ENCODE measurements at places on chromosomes 6 and 20. TPM values are rescaled to one million over a fixed set of nuclear protein-coding genes. Genes with fewer than 3 reads are reported as not detected.
A peak's percentile ranks its signal among the peaks of the same experiment; 100 is the strongest.

DNA sequence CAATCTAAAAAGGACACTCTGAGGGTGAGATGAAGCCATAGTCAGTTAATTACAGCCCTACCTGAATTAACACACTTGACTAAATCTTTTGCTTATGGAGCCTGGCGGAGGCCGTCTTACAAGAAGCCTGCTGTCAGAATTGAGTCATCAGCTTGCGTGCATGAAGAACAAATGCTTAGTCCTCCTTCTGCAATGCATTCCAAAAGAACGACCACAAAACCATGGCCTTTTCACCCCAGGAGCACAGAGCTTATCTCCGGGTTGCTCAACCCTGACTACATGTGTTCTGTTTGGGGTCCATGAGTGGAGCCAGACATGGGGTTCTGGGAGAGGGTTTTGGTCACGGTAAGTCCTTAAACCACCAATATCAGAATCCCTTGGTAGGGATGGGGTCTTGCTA, 318.1 kb downstream of the CLIC5 start:
- no peak overlapping the region for H3K4me3 ChIP-seq
- H3K27me3 ChIP-seq = peaks cover 6% of the 10 kb centered on the region

Gene PMEPA1
- total RNA-seq = 49.1 TPM

Gene FABP7
- total RNA-seq = not detected

DNA sequence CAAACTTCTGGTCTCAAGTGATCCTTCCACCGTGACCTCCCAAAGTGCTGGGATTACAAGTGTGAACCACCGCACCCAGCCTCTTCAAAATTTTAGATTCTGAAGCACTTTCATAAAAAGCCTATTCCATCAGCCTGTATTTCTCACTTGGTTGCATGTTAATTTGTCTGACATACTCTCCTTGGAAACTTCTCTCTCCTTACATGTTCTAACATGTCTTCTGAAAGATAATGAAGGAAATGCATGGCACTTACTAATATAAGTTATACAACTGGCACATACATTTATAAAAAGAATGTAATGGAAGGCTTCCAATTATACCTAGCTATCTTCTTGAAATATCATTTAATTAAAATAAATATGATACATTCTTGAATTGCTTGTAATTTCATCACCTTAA, 597.5 kb downstream of the TBC1D32 start:
- no peak overlapping the region for H3K4me3 ChIP-seq
- no peaks in the 10 kb centered on the region for H3K36me3 ChIP-seq
- no peaks in the 10 kb centered on the region for H3K4me1 ChIP-seq
- no peaks in the 10 kb centered on the region for H3K27me3 ChIP-seq

Gene PGM3
- 37.3 TPM for total RNA-seq

Gene SIRPB2
- total RNA-seq = 14.3 TPM

Gene MROH8
- total RNA-seq = 1.5 TPM

DNA sequence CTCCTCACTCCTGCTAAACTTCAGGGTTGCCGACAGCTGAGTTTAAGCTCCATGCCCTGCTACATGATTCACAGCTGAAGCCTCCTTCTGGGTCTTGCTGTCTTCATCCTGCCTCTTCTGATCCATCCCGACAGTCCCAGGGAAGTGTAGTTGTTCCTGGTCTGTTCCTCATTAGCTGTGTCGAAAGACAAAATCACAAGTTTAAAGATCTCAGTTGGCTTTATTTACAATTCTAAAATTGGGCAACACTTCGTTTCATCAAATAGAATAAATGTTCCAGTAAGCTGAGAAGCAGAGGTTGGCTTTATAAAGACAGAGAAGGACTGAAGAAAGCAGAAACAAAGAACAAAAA, 4.1 kb upstream of the SLC2A10 start:
- peak overlapping the region; percentile 51 for H3K27ac ChIP-seq
- DNase-seq = no peak

Gene ARMC2
- 5.8 TPM for total RNA-seq

GRCh38 chr6:140957386-140957785, 1175.3 kb upstream of the GJE1 start:
- no peak overlapping the region for H3K4me3 ChIP-seq
- DNase-seq = no peak
- no peaks in the 10 kb centered on the region for H3K27me3 ChIP-seq
- H3K27ac ChIP-seq = no peak overlapping the region

DNA sequence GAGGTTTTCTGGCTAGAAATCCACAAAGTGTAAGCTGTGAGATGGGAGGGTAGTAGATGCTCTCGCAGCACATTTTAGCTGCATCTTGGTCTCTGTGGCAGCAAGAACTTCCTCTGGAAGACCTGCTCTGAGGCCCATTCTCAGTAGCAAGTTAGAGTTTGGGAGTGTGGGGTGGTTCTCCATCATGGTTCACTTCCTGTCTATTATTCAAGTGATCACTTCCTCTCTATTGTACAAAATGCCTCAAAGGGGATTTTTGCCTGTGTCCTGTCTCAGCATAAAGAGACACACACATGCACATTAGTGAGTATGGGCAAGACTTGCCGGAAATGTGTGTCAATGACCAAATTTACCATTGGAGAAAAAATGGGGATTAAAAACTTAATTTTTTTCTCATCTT, 42.5 kb downstream of the LYRM2 start:
- H3K27me3 ChIP-seq = no peaks in the 10 kb centered on the region
- no peaks in the 10 kb centered on the region for H3K36me3 ChIP-seq
- H3K4me1 ChIP-seq = no peaks in the 10 kb centered on the region
- H3K4me3 ChIP-seq = no peak overlapping the region
- no peak for DNase-seq

DNA sequence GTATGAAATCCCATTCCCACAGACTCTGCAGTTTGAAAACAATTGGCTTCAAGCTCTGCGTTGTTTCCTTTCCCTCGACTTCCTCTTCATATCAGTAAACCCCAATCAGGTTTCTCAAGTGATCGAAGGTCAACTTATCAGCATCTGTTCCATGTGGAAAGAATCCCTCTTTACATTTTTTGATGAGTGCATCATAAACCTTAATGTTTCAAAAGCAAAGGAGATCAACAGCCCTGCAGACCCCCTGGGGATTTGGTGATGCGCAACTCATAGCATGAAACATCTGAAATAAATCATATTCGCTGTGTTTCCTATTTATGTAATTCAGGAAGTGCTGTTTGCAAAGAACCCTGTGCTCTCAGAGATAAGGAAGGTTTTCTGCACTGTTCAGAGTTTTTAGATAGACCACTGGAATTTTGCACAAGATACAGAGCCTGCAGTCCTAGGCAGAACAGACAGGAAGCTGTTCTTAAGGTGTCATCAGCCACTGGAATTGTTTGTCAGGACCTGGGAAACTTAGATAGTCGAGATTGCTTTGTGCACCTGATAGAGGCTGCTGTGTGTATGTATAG, 216.0 kb downstream of the HIVEP2 start:
- H3K27me3 ChIP-seq = no peaks in the 10 kb centered on the region
- H3K4me3 ChIP-seq = no peak overlapping the region
- DNase-seq = no peak
- H3K27ac ChIP-seq = no peak overlapping the region
- H3K36me3 ChIP-seq = no peaks in the 10 kb centered on the region
- H3K4me1 ChIP-seq = peaks cover 13% of the 10 kb centered on the region

Gene MCCD1
- not detected for total RNA-seq

DNA sequence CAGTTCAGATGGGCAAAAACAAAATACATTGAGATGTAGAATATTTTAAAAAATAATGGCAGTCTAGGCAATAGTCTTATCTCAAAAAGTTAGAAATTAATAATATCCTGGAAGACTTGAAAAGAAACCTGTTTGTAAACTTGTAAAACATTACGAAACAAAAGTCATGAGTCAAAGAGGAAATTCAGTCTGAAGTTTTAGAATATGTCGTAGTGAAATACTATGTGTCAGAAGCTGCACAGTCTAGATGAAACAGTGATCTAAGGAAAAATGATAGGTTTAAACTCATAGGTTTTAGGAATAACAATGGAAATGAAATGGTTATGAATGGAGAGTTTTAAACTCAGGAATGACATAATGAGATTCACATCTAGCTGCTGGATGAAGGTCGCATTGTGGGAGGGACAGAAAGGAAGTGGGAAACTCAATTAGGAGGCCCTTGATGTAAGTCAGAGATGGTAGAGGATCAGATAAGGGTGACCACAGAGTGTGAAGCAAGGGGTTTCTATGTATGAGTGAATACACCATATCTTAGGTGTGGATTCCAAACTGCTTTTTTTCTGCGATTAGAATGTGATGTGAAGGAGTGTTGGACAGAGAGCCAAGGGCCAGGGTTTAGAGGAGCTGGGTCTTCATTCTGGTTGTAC, 2.8 kb downstream of the SNRPB2 start:
- no peak overlapping the region for H3K27ac ChIP-seq
- H3K27me3 ChIP-seq = peaks cover 9% of the 10 kb centered on the region

GRCh38 chr20:62642051-62642665, at the start of gene SLCO4A1:
Gene SLCO4A1, plus strand, starts transcription at chr20:62642503. Its CDS starts 13,952 bp downstream, at chr20:62656455.
- peak within 1 kb of the TSS; percentile 59 for H3K4me3 ChIP-seq
- H3K4me1 ChIP-seq = peaks cover 12% of the 10 kb centered on the region
- peak; percentile 82 for DNase-seq

DNA sequence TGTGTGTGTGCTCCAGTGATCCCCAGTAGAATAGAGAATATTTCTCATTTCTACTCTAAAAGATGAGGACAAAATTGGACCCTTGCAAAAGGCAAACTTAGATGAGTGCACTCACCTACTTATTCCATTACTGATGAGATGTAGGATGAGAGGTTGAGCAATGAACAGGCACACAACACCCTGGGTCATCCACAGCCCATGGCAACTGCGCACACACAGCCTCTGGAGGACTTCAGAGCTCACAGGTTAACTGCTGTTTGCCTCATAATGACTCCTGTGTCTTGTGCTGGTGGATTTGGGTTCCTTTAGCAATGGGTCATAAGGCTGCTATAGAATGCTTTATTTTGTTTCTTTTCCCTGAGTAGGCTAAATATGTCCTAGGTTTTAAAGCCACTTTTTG, 103.6 kb upstream of the TNFAIP3 start:
- DNase-seq = no peak
- H3K36me3 ChIP-seq = no peaks in the 10 kb centered on the region
- H3K4me3 ChIP-seq = no peak overlapping the region
- H3K27me3 ChIP-seq = no peaks in the 10 kb centered on the region
- H3K4me1 ChIP-seq = no peaks in the 10 kb centered on the region

DNA sequence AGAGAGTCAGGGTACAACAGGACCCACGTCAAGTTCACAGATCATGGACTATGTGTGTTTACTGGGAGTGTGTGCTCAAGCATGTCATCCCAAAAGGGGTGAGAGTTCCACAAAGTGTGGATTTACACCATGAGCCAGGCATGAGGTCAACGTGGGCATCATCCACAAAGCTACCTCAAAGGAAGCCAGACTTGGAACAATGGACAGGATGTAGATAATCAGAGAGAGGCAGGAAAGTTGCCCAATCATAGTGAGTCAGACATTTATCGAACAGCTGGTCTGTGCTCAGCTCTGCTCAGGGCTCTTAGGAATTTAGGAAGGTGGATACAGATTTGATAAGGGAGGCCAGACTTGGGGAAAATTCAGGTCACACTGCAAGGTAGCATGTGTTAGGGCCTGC, 317.2 kb upstream of the CDYL start:
- H3K4me3 ChIP-seq = no peak overlapping the region
- no peak overlapping the region for H3K27ac ChIP-seq
- no peaks in the 10 kb centered on the region for H3K36me3 ChIP-seq
- H3K27me3 ChIP-seq = no peaks in the 10 kb centered on the region
- no peak for DNase-seq
- H3K4me1 ChIP-seq = no peaks in the 10 kb centered on the region

Gene HLA-DMA
- 197 TPM for total RNA-seq

GRCh38 chr6:95959261-95959660, 56.5 kb upstream of the FUT9 start:
- H3K4me3 ChIP-seq = no peak overlapping the region
- no peak overlapping the region for H3K27ac ChIP-seq
- DNase-seq = no peak
- no peaks in the 10 kb centered on the region for H3K27me3 ChIP-seq
- no peaks in the 10 kb centered on the region for H3K4me1 ChIP-seq

Gene HS3ST5
- total RNA-seq = not detected

DNA sequence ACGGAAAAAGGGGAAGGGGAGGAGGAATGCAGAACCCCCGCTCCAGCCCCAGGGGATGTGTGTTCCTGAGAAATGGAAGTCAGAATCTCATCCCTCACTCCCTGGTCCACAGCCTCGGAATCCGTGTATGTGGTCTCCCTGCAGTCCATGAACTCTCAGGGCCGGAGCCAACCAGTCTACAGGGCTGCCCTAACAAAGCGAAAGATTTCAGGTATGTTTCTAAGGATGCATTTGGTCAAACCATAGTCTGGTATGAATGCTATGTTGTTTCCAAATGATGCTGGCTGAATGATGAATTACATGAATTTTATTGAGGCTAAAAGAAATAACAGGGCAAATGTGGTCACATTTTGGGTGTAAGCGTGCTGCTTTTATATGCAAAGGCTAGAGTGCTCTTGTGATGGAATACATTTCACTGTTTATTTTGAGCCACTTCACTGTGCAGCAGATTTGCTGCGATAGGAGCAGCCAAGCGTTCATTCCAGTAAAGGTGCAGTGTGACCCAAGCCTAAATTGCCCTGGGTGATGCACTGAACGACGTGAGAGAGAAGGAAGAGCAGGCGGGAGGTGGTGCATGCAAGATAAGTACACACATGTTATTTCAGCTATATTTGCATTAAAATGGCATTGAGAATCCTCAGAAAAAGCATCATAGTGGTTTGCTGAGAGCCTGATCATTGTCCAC, 52.4 kb downstream of the FNDC1 start:
- H3K36me3 ChIP-seq = no peaks in the 10 kb centered on the region
- no peaks in the 10 kb centered on the region for H3K4me1 ChIP-seq
- H3K4me3 ChIP-seq = no peak overlapping the region
- no peak overlapping the region for H3K27ac ChIP-seq
- H3K27me3 ChIP-seq = no peaks in the 10 kb centered on the region
- no peak for DNase-seq

Gene PTGIS
- 42.1 TPM for total RNA-seq

Gene SCUBE3
- total RNA-seq = 0.46 TPM

Gene CTAGE9
- total RNA-seq = not detected

DNA sequence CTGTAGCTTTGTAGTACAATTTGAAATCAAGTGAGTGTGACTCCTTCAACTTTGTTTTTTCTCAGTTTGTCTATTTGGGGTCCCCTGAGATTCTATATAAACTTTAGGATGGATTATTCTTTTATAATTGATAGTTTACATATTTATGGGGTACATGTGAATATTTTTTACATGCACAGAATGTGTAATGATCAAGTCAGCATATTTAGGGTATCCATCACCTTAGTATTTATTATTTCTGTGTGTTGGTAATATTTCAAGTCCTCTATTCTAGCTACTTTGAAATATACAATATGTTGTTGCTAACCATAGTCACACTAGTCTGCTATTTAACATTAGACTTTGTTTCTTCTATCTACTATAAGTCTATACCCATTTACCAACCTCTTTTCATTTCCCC, 50.3 kb downstream of the PLCG1 start:
- DNase-seq = no peak
- H3K4me1 ChIP-seq = no peaks in the 10 kb centered on the region
- no peaks in the 10 kb centered on the region for H3K27me3 ChIP-seq
- no peak overlapping the region for H3K4me3 ChIP-seq
- H3K36me3 ChIP-seq = peaks cover 11% of the 10 kb centered on the region
- no peak overlapping the region for H3K27ac ChIP-seq

GRCh38 chr20:57522380-57523140, 2.4 kb downstream of the CTCFL start:
- H3K4me3 ChIP-seq = no peak overlapping the region
- H3K4me1 ChIP-seq = no peaks in the 10 kb centered on the region
- H3K27me3 ChIP-seq = no peaks in the 10 kb centered on the region
- H3K36me3 ChIP-seq = no peaks in the 10 kb centered on the region

GRCh38 chr20:59334651-59335300, 34.4 kb downstream of the EDN3 start:
- H3K4me3 ChIP-seq = no peak overlapping the region
- H3K27me3 ChIP-seq = peaks cover 24% of the 10 kb centered on the region
- DNase-seq = no peak
- H3K36me3 ChIP-seq = no peaks in the 10 kb centered on the region
- no peak overlapping the region for H3K27ac ChIP-seq

All from upper lobe of right lung (tissue), 1 donor.